ENCODE measurements at places on chromosomes 6 and 20.

DNA sequence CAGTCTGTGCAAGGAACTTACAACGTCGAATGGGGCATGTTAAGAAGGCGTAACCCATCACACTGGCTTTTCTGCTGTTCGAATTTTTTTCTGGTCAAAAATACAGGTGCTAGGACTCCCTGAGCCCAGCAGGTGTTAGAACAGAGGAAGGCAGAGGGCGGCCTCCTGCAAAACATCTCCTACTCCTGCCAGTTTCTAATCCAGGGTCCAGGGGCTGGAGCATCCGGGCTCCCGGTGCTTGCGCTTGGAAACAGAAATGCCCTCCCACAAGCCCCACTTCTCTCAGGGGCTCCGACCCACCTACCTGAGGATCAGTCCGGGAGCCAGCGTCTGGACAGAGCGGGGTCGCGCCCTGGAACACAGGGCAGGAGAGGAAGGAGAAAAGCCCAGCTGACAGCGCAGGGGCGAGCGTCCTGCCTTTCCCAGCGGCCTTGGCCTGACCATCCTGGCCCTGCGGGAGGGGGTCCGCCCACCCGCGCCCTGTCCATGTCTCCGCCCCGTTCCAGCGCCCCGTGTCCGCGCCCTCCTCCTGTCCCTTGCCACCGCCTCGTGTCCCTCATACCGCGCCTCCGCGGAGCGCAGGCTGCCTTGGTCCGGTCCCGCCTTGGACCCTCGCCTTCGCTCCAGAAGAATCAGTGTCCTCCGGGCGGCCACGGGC, 14.8 kb upstream of the LPA start:
- no peak for DNase-seq

GRCh38 chr20:58142843-58143185, 85.6 kb downstream of the ANKRD60 start:
- no peak for DNase-seq

GRCh38 chr20:36035745-36036144, 67.4 kb downstream of the CNBD2 start:
- no peak for DNase-seq

- DNase-seq: no peak
These were observed 177.8 kb downstream of the LY86 start for GRCh38 chr6:6766230-6766905.

- DNase-seq: no peak
These were observed 30.9 kb upstream of the TGM6 start for GRCh38 chr20:2349801-2350200.

DNA sequence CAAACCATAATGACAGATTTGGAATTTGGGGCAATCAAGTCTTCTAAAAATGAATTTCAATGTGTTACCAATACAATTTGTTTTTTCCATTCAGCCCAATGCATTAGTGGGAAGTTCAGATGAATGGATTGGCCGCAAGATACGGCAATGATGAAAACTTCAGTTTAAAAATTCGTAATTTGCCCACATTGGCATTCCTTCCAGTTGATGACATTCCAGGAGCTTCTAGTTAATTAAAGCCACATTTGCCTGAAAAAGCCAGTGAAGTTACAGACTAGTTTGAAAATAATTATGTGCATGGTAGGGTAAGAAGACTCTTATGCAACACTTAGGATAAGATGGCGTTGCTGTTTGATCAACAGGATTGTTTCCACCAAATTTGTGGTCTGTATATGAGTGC, 46.2 kb downstream of the NHLRC1 start:
- DNase-seq: no peak

DNA sequence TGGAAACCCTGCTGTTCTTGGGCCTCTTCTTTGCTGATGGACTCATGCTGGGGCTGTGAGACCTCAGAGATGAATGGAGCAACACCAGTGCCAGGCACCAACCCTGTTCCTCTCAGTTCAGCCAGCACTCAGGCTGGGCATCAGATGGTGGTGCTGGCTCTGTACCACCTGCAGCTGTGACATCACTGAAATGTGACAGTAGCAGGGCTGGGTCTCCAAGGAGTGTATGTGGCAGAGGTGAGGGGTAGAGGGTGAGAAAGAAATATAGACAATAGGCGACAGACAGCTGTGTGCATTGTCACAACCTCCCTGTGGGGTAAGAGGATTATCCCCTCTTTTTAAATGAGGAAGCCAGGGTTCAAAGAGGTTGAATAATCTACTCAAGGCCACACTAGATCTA, at the start of gene TP53TG5:
TSS of gene TP53TG5 (minus strand) at position 135 of the 400 bp plus-strand sequence. CDS start at position 46, 89 bp downstream.
- no peak for DNase-seq

DNA sequence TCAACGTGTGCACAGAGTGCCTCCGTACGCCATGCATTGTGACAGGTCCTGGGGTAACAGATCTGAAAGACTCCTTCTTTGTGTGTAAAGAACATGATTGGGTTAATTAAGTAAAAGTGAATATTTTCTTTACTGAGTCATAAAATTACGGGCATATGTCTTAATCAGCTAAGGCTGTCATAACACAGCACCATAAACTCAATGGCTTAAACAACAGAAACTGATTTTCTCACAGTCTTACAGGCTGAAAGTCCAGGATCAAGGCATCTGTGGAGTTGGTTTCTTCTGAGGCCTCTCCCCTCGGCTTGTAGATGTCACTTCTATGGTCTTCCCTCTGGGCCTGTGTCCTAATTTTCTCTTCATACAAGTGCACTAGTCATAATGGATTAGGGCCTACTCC, 176.9 kb downstream of the MTFR2 start:
- DNase-seq: no peak

DNA sequence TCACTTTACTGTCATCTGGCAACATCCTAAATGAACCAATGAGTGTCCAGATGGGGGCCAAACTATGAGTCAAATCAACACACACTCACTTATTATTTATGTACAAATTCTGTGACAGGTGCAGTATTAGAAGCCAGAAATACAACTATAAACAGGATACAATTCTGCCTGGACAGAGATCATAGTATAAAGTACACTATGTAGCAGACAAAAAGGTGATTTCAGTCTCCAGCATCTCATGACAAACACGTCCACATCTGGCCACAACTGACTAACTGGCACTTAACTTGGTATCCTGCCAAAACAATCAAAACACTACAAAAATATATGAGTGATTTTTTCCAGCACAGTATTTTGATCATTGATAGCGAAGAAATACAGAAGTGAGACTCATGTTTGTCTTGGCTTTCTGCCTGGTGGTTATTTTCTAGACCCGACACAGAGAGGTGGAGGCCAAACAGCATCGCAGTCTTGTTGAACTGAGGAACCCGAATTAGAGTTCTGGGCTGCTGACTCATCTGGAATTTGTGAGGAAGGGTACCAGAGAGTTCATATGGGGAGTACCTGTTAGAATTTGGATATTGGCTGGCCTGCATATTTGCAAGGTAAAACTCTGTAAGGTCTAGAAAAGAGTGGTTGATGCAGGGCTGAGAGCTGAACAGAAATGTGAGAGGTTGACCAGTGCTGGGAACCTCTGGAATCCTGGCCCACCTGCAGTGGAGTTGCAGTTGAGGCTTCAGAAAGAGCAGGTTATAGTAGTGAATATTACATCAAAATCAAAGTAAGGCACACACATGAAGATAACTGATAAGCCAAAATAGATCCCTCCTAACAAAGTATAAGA, 475.2 kb downstream of the PTPRT start:
- no peak for DNase-seq

DNA sequence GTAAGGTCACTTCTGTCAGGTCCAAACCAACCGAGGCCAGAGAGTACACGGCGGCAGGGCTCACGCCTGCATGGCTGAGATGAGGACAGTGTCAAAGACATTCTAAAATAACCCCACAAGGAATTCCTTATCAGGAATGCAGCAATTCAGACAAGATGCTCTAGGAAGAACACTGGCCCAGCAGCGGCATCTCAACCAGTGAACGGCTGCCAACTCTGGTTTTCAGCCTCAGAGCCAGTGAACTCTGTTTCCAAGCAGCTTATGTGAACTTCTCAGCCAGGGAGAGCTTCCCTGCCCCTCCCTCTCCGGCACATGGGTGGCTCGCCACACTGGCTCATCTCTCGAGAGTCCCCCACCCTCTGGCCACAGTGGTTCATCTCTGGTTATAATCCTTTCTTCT, 36.9 kb downstream of the KCNQ2 start:
- DNase-seq: no peak

GRCh38 chr6:88380618-88381288, 214.6 kb upstream of the CNR1 start:
- DNase-seq: no peak

DNA sequence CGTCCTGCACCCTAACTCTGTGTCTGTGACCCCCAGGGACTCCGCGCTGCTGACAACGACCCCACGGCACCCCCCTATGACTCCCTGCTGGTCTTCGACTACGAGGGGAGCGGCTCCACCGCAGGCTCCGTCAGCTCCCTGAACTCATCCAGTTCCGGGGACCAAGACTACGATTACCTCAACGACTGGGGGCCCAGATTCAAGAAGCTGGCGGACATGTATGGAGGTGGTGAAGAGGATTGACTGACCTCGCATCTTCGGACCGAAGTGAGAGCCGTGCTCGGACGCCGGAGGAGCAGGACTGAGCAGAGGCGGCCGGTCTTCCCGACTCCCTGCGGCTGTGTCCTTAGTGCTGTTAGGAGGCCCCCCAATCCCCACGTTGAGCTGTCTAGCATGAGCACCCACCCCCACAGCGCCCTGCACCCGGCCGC, 129.0 kb downstream of the TAF4 start:
- no peak for DNase-seq

DNA sequence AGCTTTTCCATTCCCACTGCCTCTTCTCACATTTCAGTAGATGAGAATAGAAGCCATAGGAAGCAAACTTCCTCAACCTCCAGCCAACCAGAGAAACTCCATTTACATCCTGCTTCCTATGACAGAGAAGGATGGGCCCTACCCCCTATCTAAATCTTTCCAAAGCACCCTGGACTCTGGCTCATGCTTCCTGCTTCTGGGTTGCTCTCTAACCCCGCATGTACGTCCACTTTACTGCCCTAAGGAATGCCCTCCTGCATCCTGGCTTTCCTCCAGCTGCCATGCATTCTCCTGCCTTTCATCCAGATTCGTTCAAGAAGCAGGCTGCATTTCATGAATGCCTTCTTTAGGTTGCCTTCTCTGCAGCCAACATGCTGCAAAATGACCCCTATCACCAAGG, 91.9 kb downstream of the FAM217A start:
- DNase-seq: no peak

GRCh38 chr6:154301839-154302752, 54.5 kb downstream of the IPCEF1 start:
- DNase-seq: no peak

- DNase-seq: no peak
These were observed 14.9 kb downstream of the NT5E start for GRCh38 chr6:85464722-85465150.

DNA sequence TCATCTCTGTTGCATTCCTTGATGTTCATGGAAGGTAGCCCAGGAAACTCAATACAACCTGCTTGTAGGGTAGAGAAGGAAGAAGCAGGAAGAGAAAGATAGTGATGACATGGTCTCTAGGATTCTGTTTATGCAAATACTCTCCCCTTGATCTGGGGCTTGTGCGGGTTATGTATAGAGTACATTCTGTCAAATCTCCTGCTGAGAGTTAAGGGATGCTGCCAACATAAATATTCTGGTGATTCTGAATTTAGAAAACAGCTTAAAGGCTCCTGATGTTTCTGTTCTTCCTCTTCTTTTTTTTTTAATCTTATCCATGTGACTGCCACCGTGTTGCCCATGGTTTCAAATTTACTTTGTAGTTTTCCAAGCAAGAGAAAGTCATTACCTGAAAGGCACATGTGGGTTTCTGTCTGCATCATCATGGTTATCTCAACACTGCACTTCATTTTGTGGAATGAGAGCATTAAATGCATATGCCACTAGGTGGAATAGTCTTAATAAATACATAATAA, 150.6 kb downstream of the RPS12 start:
- DNase-seq: no peak

DNA sequence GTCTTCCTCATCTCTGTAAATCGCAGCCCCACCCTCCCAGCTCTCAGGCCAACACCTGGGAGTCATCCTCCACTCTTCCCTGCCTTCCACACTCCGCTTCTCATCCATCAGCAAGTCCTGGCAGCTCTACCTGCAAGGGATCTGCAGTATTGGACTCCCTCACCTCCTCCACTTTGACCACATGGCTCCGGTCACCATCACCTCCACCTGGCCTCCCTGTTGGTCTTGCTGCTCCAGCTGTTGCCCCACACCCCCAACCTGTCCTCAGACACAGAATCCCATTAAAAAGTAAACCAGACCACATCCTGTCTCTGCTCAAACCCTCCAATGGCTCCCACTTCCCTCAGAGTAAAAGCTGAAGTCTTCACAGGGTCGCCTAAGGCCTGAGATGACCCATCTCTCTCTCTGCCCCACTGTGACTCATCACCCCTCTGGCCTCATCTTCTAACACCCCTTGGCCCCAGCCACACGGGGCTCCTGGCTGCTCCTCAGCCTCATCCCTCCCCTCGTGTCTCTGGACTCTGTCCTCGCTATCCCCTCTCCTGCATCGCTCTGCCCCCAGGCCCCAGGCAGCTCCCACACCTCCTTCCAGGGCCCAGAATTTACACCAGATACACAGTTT, 185.1 kb upstream of the SULF2 start:
- no peak for DNase-seq

DNA sequence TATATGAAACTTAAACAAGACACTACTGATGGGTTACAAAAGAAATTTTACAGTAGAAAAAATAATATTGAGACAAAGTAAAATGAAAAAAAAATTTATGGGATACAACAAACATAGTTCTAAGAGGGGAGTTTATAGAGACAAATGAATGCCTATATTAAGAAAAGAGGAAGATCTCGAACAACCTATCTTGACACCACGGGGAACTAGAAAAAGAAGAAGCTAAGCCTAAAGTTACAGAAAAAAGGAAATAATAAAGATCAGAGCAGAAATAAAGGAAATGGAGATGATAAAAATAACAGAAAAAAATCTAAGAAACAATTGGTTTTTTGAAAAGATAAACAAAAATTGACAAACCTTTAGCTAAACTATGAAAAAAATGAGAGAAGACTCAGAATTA, 9.1 kb upstream of the ECHDC1 start:
- DNase-seq: no peak

DNA sequence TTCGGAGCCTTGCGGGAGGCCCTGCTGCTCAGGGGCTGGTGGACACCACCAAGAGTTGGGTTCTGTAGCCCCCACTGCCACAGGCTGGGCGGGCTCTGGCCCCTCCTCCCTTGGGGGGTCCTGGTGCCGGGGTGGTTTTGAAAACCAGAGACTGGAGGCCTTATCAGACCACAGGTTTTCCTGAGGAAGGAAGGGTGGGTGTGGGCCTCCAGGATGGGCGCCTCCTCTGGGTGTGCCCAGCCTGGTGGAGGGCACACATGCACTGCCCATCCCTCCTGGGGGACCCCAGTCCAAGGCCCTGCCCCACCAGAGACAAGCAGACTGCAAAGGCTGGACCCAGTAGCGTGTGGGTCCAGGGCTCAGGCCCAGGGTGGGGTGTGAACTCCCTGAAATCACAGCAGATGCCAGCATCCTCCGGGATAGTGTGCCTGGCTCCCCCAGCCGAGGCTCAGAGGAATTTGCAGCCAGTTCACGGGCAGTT, 13.5 kb upstream of the ZBTB46 start:
- DNase-seq: no peak

All from HEK293T (cell line).